ENCODE measurements at places on chromosomes 12 and 14.

DNA sequence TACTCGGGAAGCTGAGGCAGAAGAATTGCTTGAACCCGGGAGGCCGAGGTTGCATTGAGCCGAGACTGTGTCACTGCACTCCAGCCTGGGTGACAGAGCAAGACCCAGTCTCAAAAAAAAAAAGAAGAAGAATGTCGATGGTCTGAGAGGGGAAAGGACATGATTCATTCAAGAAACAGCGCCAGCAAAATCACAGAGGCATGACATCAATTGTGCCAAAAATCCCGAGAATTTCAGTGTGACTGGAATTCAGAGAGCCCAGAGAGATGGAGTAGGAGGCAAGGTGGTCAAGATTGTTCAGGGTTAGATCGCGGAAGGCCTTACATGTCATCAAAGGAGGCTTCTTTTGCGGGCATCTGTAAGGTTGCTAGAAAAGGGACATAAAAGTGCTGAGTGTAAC lies 483.3 kb downstream of the VRK1 start:
- DNase-seq, result no peak

DNA sequence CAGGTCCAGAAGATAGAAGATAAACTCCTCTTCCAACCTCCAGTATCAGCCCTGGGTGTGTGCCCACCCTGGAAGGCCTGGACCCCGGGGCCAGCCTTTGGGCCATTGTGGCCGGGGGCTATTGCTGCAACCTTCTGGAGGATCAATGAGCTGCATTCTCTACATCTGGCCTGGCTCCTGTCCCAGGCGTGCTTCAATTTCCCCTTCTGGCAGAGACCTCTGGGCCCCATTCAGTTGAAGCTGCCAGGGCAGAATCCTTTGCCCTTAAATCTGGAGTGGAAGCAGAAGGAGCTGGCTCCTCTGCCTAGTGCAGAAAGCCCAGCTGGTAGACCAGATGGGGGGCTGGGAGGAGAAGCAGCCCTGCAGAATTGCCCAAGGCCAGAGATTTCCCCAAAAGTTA lies 10.0 kb downstream of the NYNRIN start:
- no peak for DNase-seq

DNA sequence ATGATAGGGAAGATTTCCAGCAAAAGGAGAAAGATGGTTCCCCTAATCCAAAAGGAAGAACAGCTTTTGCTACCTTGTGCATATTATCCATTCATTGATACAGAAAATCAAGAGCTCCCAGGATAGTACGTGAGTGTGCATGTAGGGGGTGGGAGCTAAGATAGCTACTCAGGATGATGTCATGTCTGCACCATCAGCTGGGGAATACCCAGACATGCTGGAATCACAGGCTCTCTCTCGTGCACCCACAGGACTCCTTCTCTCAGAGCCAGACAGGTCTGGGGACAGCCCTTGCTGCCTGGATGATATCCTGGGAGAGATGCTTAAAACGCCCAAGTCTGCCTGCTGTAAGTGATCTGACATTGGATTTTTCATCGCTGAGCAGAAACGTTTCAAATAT lies 38.9 kb downstream of the FOXN3 start:
- no peak for DNase-seq

GRCh38 chr12:115506822-115507559 lies 770.5 kb downstream of the MED13L start:
- DNase-seq, result no peak

DNA sequence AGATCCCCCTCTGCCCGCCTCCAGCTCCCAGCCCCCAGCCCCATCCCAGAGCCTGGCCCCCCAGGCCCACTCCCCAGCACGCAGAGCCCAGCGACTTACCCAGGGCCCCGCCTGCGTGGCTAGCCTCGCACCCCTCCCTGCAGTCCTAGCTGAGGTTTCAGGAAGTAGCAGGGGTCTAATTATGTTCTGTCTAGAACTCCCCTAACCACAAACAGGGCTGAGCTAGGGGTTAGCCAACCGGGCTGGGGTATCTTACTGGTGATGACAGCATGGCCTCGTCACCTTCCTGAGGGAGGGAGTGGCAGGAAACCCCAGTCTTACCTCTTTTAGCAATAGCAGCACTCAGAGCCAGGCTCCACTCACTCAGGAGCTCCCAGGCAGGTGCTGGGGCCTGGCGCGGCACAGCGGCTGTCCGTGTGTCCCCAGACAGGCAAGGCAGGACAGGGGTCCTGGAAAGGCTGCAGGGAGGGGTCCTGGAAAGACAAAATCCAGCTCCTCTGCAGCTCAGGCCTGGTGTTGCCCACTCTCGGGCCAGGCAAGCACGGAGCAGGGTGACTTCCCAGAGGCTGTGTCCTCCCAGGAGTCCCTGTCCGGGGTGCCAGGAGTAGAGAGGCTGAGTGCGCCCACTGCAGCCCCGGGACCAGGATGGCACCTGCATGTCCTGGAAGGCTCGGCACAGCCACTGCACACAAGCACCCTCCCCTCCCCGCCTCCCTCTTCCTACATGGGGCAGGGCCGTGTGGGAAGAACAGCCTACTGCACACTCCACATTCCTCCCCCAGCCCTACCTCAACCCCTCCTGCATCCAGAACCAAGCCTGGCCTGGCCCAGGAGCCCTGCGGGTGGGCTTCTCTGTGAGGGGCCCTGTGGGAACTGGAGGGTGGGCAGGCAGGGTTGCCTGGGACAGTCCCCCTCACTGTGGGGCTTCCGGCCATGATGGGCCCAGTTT lies at the start of gene GPR132:
Gene GPR132, minus strand, starts transcription at position 151 of the 949 bp plus-strand sequence. CDS start 10,010 bp downstream, outside the sequence.
- no peak for DNase-seq

GRCh38 chr12:105523164-105524057 lies 192.9 kb downstream of the C12orf75 start:
- no peak for DNase-seq

Data from NCI-H187 treated with DMSO at 0.1 percent for 48 hours (cell line).